NCI-H345 (cell line): ENCODE measurements at places on chromosomes 2 and 18.

GRCh38 chr2:169796441-169796840 is 2.2 kb upstream of the SSB start:
- no peak for DNase-seq

DNA sequence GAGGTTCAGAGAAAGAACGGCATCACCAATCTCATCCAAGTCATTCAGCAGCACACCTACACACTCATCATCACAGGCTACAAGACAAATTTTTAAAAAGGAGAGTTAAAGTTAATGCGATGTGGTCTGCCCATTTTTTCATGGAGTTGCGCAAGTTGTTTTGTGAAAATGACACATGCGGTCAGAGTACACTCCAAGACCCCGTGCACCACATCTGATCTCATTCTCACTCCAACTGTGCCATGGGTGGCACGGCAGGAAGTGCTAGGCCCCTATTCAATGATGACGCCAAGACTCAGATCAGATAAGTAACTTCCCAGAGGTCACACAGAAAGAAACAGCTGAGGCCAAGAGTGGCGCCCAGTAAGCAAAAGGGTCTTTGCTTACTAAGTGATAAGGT is 119.8 kb downstream of the LAMA1 start:
- DNase-seq = no peak

DNA sequence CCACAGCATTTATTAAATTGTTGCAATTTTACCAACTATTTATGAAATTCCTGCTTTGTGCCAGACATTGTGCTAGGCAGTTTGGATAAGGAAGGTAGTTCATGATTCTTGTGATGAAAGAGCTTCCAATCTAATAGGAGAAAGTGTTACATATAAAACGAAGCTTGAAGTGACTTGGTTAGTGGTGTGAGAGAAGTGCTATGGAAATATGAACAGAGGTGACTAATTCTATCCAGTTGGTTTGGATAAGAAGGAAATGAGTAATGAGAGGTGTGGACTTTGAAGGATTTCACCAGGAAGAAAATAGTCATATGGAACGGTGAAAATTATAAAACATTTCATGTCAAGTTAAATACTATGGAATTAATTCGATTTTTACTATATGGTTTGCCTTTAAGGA is 48.6 kb downstream of the EML6 start:
- no peak for DNase-seq

GRCh38 chr2:104863146-104863467 is 9.2 kb downstream of the POU3F3 start:
- DNase-seq = no peak
